Activated gamma-delta T cell treated with anti-CD3 and anti-CD28 coated beads, Interleukin-2, amount 50 U/mL, for 16 hours (primary cell): ENCODE measurements at places on chromosomes 11 and 22.

DNA sequence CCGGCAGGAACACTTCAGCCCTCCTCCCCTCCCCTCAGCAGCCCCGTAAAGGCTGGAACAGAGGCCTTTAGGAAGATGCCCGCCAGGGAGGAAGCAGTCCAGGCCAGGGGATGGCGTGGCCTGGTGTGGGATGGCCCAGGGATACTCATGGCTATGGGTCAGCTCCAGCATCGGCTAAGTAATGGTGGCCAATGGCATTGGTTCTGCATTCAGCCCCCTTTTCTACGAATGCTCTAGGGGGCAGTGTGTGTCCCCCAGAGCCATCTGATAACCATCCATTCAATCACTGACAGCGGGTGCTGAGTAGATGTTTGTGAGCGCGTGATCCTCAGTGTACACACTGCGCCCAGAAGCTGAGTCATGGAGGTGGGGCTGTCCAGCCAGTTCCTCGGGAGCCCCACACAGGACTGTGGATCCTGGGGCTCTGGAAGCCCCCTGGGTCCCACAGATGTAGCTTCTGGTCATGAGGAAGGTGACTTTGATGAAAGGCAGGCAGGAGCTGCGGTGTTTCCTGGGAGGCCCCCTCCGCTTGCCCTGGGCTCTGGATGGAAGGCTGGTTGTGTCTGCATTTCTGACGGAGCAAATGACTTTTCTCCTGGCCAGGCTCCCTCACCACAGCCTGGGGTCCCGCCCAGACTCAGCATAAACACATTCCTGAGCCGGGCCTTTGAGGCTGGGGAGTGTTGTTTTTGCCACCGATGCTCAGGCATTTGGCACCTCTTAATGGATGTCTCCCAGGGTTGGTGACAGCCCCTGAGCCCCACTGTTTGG lies 46.5 kb downstream of the FBLN1 start:
- no peak for DNase-seq

DNA sequence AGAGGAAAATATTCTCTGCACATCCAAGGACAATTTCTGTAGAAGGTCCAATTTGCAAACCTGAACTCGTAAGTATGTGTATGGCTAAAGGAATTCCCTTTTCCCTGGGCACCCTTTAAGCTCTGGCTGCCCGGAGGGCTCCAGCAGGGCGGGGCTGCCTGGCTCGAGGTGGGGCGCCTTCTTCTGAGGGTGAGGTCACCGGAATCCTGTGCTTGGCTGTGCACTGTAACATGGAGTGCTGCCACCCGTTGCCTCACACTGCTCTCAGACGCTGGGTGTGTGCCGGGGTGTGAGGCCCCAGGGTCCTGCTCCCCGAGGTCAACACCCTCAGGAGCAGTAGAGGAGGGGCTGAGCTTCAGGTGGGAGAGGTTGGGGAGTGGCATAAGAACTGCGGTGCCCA lies 61.5 kb downstream of the SYN3 start:
- DNase-seq, result no peak

- DNase-seq, result no peak
These were observed 70.6 kb upstream of the TTLL12 start for GRCh38 chr22:43257549-43257948.

DNA sequence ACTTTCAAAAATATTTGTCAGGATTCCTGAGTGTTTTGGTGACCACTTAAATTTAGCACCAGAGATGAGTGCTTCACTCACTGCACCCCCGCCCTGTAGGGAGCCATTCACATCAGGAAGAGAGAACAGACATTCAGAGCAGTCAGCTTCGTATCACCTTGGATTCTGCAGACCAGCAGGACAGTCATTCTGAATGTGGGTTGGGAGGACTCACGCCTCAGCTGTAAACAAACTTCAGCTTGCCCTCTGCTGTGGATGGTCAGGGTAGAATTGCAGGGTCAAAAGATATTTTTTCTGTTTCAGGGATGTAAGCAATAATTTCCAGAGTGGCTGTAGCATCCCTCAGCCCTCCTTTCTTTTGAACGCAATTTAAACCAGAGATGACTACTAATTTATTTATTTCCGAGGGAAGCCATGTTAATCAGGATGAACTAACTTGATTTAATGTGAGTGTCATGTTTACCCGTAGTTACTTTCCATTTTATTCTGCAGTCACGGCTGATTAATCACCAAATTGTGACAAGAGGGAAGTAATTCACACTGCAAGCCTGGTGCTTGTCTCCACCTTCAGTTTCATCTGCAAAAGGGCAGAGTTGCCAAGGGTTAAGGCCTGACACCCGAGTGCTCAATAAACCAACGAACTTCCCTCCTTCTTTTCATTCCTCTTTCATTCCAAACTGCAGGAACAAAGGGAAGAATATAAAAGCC lies 174.2 kb upstream of the DDI1 start:
- no peak for DNase-seq

GRCh38 chr11:15555161-15555560 lies 440.4 kb downstream of the INSC start:
- DNase-seq, result no peak

DNA sequence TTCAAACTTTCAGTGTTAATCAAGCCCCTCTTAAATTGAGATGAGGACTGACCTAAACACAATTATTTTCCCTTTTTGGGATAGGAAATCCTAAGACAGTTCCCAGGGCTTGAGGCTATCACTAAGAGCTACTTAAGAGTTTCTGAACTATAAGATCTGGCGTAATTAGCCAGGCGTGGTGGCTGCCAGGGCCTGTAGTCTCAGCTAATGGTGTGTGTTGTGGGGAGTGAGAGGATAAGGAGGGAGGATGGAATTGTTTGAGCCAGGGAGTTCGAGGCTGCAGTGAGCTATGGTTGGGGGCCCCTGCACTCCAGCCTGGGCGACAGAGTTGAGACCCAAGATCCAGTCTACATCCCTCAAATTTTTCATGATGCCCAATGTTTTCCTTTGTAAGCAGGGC lies 23.5 kb upstream of the EXPH5 start:
- DNase-seq, result no peak

GRCh38 chr22:19873138-19873959 lies 18.7 kb upstream of the GNB1L start:
- DNase-seq, result no peak

- DNase-seq, result no peak
These were observed 20.7 kb upstream of the EMID1 start for GRCh38 chr22:29184849-29185490.

GRCh38 chr11:124108156-124108555 lies 7.1 kb upstream of the VWA5A start:
- no peak for DNase-seq

DNA sequence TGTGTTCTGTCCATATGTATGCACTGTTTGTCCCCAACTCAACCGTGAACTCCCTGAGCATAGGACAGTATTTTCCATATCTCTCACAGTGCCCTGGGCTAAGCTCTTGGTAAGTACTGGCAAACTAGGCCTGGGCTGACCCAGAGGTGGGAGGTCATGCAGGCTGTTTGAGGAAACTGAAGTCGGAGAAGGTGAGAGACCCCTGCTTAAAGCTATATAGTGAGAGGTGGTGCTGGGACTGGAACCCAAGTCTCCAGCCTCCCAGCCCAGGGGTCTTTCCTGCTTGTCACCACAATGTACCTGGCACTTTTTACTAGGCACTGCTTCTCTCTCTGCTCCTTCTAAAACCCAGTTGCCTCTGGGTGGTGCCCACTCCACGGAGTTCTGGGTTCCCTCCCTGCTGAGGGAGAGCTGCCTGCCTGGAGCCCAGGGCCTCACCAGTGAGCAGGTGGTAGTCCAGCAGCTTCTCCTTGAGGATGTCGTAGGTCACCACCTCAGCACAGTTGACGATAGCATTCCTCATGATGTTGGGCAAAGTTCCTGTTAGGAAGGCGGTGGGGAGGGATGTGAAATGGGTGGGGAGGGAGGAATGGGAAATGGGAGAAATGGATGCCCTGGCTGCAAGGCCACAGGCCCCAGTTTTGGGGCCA lies 4.7 kb downstream of the UCP3 start:
- no peak for DNase-seq

DNA sequence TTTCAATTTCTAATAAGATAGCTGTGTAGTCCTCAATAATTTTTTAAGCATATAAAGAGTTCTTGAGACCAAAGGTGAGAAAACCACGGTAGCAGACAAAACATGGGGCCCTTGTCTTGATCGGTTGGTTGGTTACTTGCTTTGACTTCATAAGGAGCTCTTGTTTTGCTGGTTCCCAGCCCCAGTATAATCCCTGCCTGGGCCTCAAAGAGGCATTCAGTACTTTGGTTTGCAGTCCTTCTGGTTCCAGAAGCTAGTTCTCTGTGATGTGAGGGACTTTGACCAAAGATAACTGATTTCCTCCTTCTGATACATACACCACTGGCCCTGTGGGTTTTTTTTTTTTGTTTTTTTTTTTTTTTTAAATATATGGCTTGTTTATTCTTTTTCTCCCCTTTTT lies 17.1 kb downstream of the MARK2 start:
- no peak for DNase-seq

DNA sequence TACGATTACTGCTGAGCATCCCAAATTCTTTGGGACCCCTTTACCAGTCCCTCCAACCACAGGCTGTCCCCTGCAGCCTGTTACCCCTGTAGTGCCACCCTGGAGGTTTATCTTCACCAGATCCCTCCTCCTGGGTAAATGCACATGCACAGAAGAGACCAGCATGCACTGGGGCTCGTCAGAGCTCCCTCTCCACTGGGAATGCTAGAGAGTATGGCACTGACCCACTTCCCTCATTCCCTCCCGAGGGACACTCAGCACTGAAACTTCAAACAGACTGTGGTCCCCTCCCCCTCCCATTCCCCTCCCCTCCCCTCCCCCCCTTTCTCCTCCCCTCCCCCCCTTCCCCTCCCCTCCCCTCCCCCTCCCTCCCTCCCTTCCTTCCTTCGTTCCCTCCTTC lies 49.1 kb downstream of the C11orf91 start:
- no peak for DNase-seq

DNA sequence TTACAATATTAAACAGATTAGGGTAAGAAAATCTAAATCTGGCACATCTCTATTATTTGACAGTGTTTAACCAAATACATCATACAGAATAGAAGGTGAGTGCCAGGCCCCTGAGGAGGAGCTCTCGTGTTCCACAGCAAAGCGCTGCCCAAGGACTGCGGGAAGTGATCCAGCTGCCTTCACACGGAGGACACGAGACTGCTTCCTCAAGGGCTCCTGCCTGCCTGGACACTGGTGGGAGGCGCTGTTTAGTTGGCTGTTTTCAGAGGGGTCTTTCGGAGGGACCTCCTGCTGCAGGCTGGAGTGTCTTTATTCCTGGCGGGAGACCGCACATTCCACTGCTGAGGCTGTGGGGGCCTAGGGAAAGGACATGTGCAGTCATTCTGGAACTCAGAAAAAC lies 71.1 kb downstream of the NCAPD3 start:
- DNase-seq, result no peak

GRCh38 chr11:70669871-70670675 lies 271.7 kb downstream of the CTTN start:
- no peak for DNase-seq

DNA sequence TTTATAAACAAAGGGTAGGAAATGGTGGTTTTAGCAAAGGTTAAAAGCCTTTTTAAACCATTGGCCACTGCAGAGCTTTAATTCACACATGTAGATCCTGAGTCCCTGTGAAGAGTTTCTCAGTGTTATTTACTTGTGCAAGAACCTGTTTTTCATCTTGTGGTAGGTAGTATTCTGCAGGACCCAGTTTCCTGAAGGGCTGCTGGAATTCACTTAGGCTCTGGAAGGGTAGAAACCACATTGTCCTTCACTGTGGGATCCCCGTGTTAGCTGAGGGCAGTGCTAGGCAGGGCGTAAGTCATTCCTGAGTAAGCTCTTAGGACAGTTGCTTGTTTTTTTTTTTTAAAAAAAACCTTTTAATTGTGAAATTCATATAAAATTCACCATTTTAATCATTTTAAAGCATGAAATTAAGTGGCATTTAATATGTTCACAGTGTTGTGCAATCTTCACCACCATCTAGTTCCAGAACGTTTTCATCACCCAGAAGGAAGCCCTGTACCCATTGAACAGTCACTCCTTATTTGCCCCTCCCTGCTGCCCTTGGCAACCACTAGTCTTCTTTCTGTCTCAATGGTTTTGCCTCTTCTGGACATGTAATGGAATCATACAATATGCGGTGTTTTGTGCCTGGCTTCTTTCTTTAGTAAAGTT lies 77.7 kb downstream of the C22orf31 start:
- no peak for DNase-seq

DNA sequence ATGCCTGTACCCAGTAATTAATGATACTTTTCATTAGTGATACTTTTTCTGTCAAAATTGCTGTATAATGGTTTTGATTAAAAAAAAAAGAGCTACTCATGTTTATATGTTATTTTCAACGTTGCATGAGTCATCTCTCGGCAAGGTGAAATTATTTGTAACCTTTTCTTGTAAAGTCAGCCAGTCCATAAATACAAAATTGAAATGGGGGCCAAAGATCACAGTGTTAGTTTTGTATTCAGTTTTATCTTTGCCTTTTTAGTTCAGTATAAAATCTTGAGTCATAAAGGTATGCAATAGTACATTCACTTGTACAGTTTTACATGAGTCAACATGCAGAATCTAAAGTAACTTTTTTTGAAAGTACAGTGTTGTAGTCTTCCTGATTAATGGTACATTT lies 4.3 kb downstream of the ARHGEF12 start:
- DNase-seq, result no peak

- DNase-seq, result no peak
These were observed 7.9 kb upstream of the SLC37A2 start for GRCh38 chr11:125055107-125055715.

DNA sequence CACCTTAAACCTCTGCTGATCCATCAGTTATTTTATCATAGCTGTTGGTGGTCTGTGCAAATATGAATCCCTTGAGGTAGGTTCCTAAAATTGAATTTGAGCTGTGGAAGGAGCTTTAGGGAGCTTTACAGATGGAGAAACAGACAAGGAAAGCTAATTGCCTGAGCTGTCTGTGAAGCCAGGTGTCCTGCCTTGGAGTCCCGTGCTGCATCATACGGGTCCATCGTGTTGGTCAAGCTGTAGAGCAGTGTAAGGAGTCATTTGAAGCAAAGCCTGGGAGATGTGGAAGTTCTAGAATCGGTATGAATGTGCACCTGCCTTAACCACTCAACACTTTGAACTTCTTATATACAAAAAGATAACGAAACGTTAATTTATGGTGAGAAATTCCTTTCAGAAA lies 1.0 kb downstream of the POLA2 start:
- no peak for DNase-seq

- no peak for DNase-seq
These were observed 1.8 kb downstream of the BET1L start for GRCh38 chr11:205221-206001.
